AG09319 (cell line): ENCODE measurements at places on chromosomes 6 and 20.

- no peak for DNase-seq
Measured at GRCh38 chr6:168078943-168079405, at the start of gene FRMD1. FRMD1 (minus strand) TSS chr6:168079212; CDS start chr6:168079094, 118 bp downstream.

DNA sequence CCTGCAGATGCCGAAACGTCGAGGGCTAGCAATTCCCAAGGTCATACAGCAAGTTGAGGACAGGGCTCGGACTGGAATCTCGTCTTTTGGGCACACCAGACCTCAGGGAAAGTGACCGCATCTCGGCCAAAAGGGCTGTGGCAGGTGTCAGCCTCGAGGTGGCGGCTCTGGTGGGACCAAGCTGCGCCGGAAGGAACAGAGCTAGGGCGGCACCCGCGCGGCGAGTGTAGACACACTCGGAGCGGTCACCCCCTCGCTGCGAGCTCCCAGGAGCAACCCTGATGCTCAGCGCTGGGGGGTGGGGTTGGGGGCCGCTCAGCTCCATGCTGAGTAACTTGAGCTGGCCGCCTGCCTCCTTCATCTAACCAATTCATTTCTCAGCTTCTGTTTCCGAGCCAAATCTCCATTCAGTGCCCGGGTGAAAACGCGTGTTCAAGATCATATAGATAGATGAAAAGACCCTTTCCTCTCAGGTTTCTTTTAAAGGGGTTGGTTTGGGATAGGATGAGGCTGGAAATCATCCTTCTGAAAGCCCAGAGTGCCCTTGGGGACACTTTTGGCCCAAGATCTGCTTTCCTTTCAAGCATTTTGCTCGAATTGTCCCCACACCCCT is 2.2 kb upstream of the TUBB2B start:
- no peak for DNase-seq

DNA sequence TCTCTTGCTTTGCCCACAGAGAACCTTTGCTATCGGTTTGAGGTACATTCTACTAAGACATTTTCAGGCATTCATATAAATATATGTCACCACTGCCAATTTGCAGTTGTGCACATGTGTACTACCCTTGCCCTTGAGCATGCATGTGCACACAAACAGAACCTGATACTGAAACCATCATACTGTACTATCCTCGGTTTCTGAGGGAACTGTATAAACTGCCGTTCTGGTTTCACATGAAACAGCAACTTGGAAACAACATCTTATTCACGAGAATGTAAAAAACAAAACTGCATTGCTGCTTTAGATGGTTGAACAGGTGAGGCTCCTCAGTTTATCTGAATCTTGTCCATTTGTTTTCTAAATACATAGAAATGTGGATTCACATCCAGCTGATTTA is 151.2 kb upstream of the TMEM170B start:
- DNase-seq: no peak

GRCh38 chr6:80789912-80790570 is 683.6 kb downstream of the BCKDHB start:
- no peak for DNase-seq

DNA sequence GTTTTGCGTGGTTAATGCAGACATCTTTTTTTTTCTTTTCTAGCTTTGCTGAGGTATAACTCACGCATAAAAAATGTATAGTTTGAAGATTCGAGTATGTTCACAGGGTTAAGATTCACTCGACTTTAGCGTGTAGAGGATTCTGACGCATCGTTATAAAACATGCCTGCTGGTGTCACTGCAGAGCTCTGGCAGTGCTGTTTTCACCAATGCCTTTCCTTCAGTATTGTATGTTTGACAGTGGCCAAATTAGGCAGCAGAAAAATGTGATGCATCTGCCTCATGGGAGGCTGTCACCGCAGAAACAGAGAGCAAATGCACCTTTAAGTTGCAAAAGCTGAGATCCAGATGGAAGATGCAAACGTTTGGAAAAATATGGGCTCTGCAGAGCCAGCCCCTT is 18.0 kb upstream of the SIRPB2 start:
- DNase-seq: no peak

DNA sequence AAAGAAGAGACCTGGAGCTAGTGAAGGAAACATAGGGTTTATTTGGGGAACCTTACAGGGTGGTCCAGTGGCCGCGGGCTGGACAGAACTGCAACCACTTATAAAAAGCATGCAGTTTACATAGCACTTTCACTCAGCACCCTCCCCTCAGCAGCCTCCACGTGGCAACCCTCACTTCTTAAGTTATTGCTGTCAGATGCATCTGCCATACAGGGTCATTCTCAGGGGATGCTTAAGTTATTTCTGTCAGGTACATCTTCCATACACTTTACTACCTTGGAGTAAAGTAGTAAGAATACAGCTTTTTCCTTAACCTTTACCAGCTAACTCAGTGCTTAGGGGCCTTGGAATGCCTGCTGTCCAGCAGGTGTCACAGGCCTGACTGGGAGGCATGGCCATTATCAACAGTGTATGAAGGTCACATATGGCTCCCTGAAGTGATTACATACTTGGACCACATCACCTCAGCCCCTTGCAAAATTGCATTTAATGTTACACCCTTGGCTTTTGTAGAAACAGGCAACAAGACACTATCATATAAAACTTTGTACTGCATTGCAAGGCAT is 2.0 kb upstream of the NOL7 start:
- no peak for DNase-seq

- no peak for DNase-seq
Measured at GRCh38 chr20:20261159-20261558, 106.7 kb upstream of the INSM1 start.

- DNase-seq: no peak
Measured at GRCh38 chr6:138078491-138078890, 28.7 kb downstream of the PERP start.

DNA sequence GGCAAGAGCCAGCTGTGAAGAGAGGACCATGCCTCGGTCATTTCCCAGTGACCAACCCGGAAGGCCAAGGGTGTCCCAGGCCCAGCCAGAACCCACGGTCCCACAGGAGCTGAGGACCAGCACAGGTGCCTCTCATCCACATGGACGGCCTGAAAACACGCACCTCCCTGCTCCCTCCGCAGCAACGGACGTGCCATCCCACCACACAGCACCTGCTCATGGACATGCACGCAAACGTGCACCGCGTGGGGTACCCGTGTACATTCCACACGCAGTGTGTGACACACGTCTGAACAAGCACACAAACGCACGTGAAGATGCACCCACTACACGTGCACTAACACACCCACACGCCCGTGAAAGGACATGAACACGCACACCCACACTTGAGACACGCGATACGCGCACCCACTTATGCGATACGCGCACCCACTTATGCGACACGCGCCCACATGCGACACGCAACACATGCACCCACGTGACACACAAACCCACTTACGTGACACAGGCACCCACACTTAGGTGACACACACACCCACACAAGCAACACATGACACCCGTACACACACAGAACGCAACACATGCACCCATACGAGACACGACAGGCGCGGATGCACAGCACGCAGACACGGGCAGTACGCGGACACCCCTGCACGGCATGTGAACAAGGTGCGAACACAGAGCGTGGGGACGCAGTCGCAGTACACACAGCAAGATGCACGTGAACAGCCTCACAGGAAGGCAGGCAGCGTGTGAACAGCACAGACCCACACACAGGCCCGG is 30.1 kb downstream of the LAMA5 start:
- no peak for DNase-seq

- DNase-seq: no peak
Measured at GRCh38 chr6:18510644-18511033, 123.5 kb downstream of the RNF144B start.

- DNase-seq: no peak
Measured at GRCh38 chr6:137727216-137727765, 139.8 kb upstream of the TNFAIP3 start.
